AG09319 (cell line): ENCODE measurements at places on chromosomes 12 and 14.

DNA sequence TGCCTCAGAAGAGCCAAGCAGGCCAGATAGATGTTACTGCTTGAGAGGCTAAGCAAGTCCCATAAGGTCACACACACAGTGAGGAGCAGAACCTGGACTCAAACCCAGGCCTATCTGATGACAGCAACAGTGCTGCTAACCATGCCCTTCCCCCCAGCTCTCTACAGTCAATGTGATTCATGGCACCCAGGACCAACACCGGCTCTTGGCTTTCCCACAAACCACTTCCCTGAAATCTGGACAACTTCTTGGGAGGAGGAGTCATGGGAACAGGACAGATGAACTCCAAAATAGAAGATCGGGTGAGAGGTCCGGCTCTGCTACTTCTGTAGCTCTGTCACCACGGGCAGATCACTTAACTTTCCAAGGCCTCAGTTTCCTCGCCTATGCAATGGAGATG lies 716 bp upstream of the PTGDR start:
- DNase-seq, result no peak

- DNase-seq, result no peak
Observed at GRCh38 chr14:106280876-106281275, 754.5 kb downstream of the TMEM121 start.

- no peak for DNase-seq
Observed at GRCh38 chr12:58745348-58746125, 174.8 kb downstream of the LRIG3 start.

GRCh38 chr12:125122668-125123067 lies 57.4 kb downstream of the AACS start:
- DNase-seq, result no peak

DNA sequence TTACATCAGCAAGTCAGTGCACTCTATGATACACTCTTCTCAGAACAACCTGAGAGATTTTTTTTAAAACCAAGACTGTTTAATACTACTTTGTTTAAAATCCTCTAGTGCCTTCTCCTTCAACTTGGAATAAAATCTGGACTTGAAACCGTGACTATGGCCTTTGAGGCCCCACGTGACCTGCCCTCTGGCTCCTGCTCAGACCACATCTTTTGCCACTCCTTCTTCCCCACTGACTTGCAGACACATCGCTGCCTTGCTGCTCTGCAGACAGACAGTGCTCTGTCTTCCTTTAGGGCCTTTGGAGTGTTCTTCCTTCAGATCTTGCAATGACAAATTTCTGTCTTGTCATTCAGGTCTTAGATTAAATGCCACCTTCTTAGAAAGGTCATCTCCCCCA lies 48.5 kb downstream of the TTC8 start:
- DNase-seq, result no peak

- no peak for DNase-seq
Observed at GRCh38 chr14:93970965-93971634, 5.3 kb downstream of the ASB2 start.

DNA sequence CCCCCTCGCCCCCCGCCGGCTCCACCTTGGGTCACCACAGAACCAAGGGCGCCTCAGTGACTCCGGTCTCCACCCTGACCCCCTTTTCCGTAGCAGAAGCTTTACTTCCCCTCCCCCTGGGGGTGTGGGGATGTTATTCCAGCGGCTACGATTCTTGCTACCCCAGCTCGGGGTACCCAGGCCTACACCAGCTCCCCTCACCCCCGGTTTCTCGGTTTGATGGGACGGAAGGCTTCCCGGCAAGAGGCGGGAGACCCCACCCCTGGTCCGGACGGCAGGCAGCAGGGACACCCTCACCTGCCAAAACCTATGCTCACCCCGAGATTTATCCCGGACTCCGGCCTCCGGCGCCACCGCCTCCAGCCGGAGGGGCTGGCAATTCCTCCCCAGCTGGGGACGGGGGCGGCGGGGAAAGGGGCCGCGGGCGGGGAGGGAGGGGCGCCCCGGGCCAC lies 619 bp downstream of the RAB15 start:
- DNase-seq, result no peak

DNA sequence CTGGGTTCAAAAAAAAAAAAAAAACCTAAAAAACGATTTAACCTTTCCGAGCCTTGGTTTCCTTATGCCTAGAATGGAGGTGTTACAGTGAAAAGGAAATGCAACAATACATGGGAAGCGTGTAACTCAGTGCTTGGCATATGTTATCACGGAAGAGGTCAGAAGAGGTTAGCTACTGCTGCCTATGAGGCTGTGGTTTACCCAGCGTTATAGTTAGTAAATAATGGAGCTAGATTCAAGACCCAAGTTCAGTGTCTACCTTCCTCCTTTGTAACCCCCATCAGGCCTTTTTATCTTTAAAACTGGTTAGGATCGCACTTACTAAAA lies 839 bp downstream of the IFT43 start:
- DNase-seq, result no peak

- no peak for DNase-seq
Observed at GRCh38 chr12:109863847-109864712, 16.3 kb downstream of the GLTP start.

DNA sequence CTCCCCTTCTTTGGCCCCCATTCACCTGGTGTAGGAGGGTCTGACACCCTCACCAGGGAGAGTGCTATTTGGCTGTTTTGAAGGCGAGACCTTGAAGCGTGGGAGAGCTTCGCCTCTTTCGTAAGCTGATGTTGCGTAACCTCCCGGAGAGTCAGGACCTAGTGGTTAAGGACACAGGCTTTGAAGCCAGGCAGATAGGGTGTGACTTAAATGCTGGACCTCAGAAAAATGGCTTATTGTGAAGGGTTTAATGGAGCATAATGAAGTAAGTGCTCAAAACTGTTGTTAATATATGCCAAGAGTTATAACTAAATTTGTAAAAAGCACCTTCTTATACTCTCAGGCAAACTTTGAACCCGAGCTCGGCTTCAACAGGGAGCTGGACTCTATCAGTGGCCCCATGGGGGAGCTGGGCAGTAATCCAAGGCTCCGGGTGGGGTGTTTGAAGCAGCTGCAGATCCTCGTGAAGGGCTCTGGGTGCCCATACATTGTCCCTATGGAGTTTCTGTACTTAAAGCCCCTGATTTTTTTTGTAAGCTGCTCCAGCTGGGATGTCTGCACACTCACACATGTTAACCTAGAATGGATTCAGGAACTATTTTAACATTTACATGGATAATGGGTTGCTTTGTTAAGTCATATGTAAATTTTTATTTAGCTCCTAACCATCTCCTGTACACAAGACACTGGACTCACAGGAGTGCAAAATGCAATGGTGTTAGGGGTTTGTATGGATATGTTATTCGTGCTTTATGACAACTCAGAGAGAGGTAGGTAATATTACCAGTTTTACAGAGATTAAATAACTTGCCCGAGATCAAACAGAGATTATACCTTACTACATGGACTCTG lies 26.0 kb downstream of the PPFIBP1 start:
- DNase-seq, result peak; percentile 88

DNA sequence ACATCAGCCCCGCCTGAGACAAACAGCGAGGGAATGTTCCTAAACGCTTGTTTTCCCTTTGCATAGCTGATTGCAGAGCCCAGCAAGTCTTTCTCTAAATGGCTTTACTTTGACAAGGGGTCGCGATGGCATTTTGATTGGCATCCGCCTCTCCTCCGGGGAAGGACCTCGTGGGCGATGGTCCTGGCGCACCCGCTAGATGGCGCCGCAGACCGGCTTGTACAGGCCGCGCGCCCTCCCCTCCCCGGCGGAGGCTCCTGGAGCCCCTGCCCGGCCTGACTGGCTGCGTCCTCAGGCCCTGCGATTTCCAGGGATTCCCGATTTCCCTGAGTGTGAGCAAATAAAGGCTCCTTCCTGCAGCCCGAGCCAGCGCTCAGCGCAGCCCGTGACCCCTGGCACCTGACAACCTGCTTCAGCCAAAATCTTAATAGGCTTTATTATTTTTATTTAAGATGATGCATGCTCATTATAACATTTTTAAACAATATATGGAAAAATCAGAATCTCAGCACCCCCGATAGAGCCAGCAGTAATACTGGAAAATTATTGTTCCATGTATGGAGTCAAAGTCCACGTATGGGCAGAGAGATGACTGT lies 468.3 kb downstream of the AACS start:
- DNase-seq, result no peak

DNA sequence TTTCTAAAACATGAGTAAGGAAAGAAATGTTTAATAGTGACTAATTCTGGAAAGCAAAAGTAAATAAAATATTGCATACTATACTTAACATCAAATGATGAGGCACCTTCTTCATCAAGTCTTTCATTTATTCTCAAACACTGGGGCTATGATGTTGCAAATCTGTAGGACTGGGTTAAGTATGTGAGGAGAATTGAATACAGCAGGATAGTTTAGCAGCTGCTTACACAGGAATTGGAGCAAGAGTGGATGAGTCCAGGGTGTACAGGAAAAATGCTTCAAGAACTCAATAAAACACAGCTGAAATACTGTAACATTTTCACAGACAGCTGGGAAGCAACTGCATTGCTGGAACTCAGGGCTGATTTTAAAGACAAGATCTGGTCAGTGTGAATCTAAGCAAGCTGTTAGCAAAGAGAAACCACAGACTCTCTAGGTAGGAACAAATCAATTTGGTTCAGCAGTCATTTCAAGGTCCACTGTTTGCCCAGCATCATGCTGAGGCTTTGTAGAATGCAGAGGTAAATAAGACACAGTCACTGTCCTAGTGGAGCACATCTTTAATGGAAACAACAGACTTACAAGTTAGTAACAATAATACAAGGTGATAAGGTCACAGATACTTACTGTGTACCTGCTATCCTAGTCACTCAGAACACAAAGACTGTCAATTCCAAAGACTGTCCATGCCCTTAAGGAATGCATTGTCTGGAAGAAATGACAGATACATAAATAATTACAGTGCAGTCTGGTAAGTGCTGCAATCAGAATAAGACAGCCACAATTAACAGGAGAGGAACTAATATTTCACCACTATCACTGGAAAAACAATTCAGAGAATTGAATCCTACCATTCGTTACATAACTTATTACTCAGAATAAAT lies 96.8 kb upstream of the DACT1 start:
- DNase-seq, result no peak

GRCh38 chr12:55829967-55830600 lies 697 bp upstream of the DNAJC14 start:
- no peak for DNase-seq

DNA sequence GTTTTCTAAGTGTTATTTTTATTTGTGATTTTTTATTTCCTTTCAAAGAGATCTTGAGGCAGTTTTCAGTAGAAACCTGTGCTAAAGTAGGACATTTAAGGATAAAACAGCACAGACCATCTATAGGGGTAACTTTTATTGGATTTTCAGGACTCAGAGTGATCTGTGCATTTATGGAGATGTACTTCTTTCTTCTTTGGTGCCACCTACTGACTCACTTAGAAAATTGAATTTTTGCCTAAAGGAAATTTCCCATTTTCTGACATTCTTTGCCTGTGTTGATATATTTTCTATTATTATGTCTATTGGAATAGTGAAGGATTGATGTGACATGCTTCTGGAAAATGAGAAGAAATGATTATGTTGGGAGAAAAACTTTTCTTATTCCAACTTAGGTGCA lies 113.0 kb downstream of the UNC79 start:
- DNase-seq, result no peak

- DNase-seq, result peak; percentile 59
Observed at GRCh38 chr12:1474041-1474573, 120.3 kb downstream of the FBXL14 start.
